ENCODE measurements at places on chromosomes 12 and 14.

GRCh38 chr14:75847584-75847983 is 134.2 kb downstream of the TGFB3 start:
- no peak for DNase-seq

DNA sequence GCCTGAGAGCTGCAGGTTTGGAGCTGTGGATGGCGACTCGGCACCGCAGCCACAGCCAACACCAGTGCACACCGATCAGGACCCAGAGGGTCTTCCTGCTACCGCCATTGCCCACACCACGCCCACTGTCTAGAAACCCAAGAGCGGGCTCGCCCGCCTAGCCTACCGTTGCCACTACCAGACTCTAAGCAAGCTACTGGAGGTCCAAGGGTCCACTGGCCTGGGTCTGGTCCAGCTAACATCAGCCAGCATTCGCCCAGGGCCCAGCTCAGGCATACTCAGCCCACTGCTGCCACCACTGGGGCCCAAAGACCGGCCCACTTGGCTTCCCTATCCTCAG is 30.5 kb upstream of the MON2 start:
- DNase-seq: no peak

GRCh38 chr14:91250912-91251311 is 6.4 kb upstream of the GPR68 start:
- no peak for DNase-seq

GRCh38 chr14:69270795-69271708 is 11.1 kb downstream of the GALNT16 start:
- DNase-seq: peak; percentile 69

DNA sequence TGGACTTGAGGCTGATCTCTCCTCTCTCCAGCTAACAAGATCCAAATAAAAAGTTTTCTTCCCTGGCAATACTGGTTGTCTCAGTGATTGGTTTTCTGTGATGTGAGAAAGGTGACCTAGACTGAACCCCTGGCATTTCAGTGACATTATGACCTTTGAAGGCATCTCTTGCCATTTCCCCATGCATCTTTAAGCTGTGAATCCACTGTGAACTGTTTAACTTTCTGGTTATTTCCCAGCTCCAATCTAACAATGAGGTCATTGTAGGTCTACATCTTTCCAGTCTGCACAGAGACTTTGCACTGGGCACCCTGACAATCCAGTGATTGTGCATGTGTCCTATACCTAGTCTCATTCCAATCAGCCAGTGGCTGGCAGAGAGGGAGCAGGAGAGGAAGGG is 155.9 kb upstream of the NUDT4 start:
- DNase-seq: no peak

GRCh38 chr12:104850781-104851180 is 107.3 kb downstream of the SLC41A2 start:
- no peak for DNase-seq

- DNase-seq: no peak
Measured at GRCh38 chr12:114826244-114826643, 142.3 kb upstream of the TBX3 start.

DNA sequence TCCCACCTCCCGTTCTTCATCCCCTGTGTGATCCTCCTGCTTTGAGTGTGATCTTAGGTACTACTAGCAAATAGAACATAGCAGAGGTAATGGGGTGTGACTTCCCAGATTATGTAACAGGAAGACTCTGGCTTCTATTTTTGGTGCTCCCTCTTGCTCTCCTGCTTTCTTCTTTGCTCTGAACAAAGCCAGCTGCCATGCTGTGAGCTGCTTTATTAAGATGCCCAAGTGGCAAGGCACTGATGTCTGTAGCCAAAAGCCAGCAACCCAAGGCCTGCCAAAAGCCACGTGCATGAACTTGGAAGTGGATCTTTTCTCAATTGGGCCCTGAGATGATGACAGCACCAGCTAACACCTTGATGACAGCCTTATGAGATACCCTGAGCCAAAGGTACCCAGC is 5.8 kb upstream of the MFAP5 start:
- DNase-seq: no peak

DNA sequence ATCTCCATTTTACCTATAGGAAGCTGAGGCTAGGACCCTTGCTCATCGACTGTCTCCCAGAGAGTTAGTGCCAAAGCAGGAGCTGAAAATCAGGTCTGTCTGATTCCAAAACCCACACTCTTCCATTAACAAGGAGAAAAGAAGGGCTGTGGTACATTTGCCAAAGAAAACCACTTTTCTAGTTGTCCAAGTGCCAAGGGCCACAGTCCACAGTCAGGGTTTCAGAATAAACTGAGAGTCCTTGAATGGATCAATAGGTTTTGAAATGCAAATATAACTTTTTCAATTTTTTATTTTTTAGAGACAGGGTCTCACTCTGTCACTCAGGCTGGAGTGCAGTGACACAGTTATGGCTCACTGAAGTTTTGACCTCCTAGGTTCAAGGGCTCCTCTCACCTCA is 55.4 kb upstream of the ZFP36L1 start:
- no peak for DNase-seq

DNA sequence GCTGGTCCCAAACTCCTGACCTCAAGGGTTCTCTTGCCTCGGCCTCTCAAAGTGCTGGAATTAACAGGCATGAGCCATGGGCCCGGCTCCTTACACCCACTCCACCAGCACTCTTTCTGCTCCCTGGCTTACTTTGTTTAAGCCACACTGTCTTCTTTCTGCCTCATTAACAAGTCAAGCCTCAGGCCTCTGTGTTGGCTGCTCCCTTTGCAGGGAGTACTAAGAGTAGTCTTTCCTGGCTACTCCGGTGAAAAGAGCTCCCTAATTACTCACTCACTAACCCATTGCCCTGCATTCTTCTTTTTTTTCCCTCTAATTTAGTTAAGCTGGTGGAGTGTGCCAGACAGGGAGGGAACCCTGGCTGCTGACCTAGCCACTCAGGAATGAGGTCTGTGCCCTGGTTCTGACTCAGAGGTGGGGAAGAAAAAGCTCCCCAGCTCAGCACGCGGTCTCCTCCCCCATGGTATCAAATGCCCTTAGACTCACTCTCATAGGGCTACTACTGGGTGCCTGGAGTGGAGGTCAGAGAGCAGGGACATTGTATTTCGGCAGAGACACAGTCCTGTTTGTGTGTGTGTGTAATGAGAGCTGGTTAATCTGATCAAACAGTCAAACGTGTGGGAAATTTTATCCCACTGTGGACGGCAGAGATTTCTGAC is 19.8 kb downstream of the GALNT6 start:
- peak; percentile 92 for DNase-seq

- no peak for DNase-seq
Measured at GRCh38 chr12:46103559-46104383, 113.4 kb upstream of the SCAF11 start.

GRCh38 chr12:12822886-12823285 is 9.7 kb downstream of the DDX47 start:
- no peak for DNase-seq

- peak; percentile 94 for DNase-seq
Measured at GRCh38 chr14:68788996-68789820, 3.7 kb downstream of the ZFP36L1 start.

- no peak for DNase-seq
Measured at GRCh38 chr12:39682689-39683477, 63.3 kb upstream of the ABCD2 start.

GRCh38 chr12:92360543-92360942 is 214.9 kb upstream of the BTG1 start:
- DNase-seq: no peak

DNA sequence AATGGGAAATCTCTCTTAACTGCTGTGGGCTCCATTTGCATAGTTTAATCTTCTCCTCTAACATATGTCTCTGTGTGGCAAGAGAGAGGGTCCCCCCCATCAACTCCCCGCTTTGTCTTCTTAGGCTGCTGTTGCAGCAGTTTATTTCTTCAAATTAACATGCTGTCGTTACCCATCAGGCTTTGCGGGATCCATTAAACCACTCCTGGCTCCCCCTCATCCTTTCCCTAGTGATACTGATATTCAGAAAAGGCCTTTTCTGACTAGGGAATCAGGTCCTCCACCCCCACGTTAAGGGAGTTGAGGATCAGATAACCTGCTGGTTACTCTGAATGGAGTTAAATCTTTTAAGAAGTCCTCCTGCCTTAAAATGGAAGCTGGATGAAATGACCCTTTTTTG is 15.2 kb downstream of the GPR84 start:
- no peak for DNase-seq

DNA sequence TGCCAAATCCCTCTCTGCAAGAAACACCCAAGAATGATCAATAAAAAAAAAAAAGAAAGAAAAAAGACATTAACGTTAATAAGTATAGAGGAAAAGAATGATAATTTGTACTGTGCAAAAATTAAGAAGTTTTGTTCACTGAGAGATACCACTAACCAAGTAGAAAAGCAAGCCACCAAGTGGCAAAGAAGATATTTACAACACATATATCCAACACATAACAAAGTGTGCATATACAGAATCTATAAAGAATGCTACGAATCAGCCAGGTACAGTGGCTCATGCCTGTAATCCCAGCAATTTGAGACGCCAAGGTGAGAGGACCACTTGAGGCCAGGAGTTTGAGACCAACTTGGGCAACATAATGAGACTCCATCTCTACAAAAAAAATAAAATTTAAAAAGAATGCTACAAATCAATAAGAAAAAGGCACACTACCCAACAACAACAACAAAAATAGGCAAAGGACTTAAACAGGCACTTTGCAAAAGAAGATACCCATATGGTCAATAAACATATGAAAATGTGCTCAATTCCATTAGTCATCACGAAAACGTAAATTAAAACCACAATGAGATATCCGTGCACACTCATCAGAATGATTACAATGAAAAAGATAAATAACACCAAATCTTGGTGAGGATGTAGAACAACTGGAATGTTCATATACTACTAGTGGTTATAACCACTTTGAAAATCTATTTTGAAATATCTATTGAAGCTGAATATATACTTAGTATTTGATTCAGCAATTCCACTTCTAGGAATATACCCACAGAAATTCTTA is 19.8 kb downstream of the GALNT4 start:
- no peak for DNase-seq

GRCh38 chr12:108930756-108931155 is 50.9 kb downstream of the DAO start:
- DNase-seq: no peak

DNA sequence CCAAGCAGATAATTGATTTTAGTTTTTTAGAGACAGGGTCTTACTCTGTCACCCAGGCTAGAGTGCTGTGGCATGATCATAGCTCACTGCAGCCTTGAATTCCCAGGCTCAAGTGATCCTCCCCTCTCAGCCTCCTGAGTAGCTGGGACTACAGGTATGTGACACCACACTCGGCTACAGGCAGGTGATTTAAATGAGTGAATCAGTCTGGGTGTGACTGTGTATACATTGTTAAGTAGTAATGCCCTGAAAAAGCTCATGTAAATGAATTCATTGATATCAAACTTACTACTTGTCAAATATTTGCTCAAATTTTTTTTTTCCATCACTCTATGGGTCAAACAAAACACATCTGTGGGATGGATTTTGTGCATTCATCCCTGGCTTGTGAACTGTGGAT is 6.3 kb upstream of the USP44 start:
- DNase-seq: no peak

DNA sequence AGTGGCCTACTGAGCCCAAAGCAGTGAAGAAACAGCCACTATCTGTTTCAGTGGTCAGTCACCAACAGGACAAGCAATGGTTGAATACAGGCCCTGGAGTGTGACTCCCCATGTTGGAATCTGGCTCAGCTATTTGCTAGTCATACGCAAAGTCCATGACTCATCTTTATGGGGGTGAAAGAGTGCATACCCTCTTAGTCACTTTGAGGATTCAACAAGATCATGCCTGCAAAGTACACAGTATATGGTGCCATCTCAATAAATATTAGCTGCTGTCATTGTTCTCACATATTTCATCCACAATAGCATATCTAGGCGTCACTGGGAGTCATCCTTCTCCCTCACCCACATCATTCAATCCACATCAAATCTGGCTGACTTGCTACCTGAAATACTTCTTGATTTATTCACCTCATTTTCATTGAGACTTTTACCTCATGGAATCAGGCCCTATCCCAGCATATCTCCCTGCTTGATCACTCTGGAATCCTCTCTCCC is 26.4 kb upstream of the STAB2 start:
- DNase-seq: peak; percentile 82

DNA sequence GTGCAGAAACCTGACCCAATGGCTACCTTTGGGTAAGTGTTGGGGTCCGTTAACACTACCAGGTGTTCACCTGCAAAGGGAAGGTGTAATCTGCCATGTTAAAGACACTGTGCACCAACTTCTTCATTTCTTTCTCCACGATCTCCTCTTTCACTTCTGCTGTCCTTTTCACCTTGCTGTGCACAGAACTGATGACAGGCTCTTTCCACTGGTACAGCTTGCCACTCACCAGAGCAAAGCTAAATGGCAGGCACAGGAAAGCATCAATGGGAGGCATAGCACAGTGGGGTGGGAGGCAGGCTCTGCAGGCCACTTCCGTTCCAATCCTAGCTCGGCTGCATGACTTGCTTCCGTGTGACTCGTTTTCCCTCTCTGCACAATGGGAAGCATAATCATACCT is 2.6 kb upstream of the C12orf76 start:
- no peak for DNase-seq

DNA sequence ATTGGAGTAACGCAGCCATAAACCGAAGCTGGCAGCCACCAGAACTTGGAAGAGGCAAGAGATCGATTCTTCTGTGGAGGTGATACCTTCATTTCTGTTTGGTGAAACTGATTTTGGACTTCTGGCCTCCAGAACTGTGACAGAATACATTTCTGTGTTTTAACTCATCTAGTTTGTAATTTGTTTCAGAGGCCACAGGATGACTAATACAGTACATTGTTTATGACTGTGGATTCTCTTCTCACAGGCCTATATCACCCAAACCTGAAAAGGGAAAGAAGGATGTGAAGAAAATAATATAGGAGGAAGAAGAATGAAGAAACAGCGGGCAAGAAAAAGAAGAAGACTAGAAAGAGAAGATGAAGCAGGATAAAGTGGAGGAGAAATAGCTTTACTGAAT is 263.8 kb upstream of the DIO2 start:
- no peak for DNase-seq

GRCh38 chr12:124097701-124098100 is 124.7 kb downstream of the ZNF664 start:
- no peak for DNase-seq

DNA sequence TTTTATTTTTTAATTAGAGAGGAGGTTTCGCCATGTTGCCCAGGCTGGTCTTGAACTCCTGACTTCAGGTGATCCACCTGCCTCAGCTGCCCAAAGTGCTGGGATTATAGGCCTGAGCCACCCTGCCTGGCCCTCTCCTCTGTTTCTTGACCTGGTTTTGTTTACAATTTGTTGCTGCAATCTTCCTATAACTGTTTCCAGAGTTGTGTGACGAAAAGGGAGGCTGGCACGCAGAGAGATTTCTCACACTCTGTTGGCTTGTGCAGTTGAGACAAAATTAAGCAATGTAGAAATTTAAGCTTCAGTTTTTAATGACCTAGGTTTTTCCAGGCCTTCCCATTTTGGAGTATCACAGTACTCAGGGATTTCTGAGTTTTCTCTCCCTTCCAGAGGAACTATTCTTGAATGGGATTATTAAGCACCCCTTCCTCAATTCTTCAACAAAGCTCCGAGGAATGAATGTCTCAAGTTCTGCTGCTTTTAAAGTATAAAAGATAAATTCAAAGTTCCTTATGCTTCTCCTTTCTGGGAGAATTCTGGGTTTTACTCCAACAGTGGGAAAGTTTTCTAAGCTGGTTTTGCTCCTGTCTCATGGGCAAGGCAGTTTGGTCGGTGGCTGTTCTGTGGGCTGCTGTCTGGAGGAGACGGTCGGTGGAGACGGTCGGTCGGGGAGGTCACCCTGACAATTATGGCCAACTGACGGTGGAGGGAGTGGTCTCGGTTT is 20.4 kb upstream of the FOS start:
- DNase-seq: no peak

GRCh38 chr12:113889076-113889475 is 77.0 kb downstream of the RBM19 start:
- DNase-seq: no peak

- no peak for DNase-seq
Measured at GRCh38 chr12:128578045-128578444, 245.7 kb downstream of the SLC15A4 start.

All from HTR-8/SVneo (cell line).